ENCODE measurements at places on chromosomes 5 and 9.
A peak's percentile ranks its signal among the peaks of the same experiment; 100 is the strongest.

DNA sequence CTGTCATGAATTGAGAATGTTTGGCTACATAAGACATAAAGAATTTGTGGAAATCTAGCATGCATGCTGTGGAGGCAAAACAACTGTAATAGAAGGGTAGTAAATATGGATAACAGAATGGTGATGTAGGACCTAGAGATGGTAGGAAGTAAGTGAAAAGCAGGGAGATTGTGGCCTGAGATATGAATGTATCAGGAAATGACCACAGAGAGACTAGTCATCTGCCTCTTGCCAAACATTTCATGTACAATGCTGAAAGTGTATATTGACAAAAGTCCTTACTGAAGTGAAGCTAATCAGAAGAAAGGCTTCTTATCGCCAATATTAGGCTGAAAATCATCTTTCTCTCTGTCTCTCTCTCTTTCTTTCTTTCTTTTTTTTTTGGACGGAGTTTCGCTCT, 873.1 kb upstream of the CTNND2 start:
- DNase-seq, result no peak

DNA sequence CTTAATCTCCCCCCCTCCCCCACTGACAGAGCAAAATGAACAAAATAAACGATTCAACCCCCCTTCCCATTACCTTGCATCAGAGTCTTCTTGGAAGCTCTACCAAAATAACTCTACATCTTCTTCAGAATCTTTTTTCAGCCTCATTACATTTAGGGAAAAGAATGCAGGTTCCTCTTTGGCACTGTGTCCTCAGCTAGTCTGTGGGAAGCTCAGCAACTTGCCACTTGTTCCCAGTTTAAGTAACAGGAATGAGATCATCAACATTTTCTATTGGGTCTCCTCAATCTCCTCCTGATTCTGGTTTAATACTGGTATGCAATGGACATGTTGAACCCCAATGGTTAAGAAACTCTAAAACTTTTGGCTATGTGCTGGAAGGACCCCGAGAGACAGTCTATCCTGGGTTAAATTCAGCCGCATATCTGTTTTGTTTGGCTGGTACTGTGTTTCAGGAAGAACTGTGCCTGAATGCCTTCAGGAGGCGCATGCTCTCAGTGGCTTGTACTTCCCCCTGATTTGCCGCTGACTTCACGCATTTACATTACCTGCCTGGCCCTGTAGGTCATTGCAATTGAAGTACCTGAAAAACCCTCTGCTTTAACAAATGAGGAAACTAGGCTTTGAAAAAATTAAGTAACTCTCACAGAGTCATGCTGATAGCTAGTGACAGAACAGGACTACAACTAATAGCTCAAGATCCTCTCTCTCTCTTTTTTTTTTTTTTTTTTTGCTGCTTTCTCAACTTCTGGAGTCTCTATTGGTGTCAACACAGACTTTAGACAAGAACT, 78.1 kb upstream of the HMHB1 start:
- no peak for DNase-seq

- no peak for DNase-seq
These were observed 13.7 kb upstream of the ARAP3 start for GRCh38 chr5:141695627-141696215.

DNA sequence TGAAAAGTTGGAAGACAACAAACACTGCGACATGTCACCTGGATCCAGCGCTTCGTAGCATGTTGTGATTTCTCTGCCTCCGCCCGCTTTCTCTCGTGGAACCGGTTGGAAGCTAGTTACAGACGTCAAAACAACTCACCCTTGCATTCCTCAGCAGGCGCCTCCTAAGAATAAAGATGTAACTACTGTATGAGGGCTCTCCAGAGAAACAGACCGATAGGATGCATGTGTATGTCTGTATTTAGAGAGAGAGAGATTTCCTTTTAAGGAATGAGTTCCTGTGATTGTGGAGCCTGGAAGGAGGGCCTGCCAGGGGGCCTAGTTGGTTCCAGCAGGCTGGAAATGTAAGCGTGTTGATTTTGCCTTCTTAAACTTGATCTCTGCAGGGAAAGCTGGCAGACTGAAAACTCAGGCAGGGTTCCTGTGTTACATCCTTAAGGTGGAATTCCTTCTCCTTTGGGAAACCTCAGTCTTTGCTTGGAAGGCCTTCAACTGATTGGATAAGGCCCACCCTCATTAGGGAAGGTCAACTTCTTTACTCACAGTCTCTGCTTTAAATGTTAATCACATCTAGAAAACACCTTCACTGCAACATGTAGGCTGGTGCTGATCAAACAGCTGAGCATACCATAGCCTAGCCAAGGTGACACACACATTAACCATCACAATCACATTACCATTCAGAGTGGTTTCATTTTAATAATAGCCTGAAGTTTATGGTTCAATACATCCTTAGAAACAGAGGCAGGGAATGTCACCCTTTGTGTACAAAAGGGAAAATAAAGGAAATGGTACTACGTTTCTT, 163.8 kb downstream of the SYK start:
- no peak for DNase-seq

DNA sequence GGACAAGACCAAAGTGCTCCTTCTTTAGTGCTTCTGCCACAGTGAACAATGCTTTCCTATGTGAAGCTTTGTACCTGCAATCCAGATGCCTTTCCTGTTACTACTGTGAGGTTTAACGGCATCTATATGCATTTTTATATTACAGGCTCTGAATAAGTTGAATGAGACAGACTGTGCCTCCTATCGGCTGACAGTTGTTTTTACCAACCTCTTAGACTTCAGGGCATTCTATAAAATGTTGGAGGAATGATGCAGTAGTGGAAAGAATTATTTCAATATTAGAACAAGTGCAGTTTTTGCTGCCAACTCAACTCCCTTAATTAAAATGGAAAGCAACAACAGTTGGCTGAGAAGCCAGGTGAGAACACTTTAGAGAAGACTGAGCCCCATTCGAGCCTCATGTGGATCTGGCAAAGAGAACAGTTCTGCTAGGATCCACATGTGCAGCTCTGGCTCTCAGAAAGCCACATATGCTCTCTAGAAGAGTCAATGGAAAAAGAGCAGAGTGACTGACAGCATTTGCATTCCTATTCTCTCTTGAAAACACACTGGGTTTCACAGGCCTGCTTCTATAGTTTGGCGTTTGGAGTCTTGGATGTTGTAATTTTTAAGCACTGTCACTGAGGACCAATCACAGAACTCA, 147.5 kb downstream of the LURAP1L start:
- no peak for DNase-seq

DNA sequence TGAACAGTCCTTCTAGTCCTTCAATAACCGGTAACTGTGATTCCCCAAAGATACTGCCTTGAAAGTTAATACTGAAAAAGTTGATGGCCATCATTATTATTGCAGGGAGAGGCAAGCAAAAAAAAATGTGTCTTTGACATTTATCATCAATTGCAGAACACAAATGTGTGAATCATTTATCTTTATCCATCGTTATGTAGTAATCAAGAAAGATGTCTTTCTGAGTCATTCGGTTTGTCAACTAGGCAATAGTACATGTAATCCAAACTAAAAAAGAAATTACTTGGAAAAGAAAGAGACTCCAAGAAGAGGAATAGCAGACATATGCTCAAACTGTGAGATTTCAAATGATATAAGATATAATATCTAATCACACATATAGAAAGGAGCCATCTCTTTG, 473.0 kb downstream of the CETN3 start:
- no peak for DNase-seq

GRCh38 chr5:180797256-180798192, 5.1 kb downstream of the MGAT1 start:
- no peak for DNase-seq

GRCh38 chr9:12814877-12815237, 40.0 kb downstream of the LURAP1L start:
- DNase-seq, result no peak

DNA sequence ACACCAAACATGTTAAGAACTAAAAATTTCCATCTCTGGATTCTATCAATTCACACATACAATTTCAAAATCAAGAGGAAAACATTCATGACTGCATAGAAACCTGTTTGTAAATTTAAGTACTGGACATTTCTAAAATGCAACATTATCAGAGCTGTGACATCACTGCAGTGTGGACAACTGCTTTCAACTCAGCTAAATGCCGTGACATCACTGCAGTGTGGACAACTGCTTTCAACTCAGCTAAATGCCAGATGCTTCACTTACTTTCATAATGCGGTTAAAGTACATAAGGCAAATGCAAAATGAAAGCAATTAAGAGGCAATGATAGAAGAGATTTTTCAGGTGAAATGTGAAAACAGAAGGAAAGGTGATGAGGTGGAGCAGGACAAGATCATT, 161.5 kb downstream of the ARL15 start:
- DNase-seq, result no peak

DNA sequence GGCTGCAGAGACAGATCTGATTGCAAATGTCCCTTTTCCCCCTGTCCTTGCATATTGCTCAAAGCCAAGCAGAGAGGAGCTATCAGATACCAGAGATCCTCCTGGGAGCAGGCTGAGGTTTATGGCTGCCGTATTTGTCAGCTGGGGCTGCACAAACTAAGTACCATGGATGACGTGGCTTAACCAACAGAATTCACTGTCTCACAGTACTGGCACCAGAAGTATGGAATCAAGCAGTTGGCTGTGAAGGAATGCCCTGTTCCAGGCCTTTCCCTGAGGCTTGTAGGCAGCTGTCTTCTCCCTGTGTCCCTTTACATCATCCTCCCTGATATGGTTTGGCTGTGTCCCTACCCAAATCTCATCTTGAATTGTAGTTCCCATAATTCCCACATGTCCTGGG, 2.6 kb downstream of the CFAP90 start:
- DNase-seq, result no peak

GRCh38 chr5:162068412-162068811, 839 bp downstream of the GABRG2 start:
- DNase-seq, result peak; percentile 7

DNA sequence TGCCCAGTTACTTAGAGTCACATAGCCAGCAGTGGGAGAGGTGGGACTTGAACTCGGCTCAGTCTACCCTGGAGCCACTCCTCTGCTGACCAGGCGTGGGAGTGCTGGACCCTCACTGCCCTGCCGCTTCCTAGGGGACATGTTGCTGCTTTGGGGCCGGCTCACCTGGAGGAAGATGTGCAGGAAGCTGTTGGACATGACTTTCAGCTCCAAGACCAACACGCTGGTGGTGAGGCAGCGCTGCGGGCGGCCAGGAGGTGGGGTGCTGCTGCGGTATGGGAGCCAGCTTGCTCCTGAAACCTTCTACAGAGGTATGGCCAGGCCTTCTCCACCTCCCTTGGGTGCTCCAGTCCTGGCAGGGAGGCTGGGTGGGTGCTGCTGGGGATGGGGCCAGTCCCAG, 3.4 kb upstream of the CACFD1 start:
- no peak for DNase-seq

DNA sequence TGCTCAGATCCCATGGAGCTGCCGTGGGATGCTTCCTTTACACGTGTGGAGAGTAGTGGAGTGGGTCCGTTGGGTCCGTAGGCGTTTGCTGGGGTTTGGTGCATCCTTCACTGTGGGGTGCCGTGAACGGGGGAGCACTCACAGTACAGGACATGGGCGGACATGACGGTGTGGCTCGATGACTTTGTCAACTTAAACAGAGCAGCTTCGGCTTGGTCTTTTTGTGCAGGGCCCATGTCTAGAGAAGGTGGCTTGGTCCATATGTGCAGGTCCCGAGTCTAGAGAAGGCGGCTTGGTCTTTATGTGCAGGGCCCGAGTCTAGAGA, 26.4 kb upstream of the EXOC3 start:
- DNase-seq, result no peak

GRCh38 chr5:171405615-171406014, 13.8 kb upstream of the FGF18 start:
- peak; percentile 70 for DNase-seq

- DNase-seq, result no peak
These were observed 55.7 kb upstream of the MAP3K1 start for GRCh38 chr5:56759521-56760216.

DNA sequence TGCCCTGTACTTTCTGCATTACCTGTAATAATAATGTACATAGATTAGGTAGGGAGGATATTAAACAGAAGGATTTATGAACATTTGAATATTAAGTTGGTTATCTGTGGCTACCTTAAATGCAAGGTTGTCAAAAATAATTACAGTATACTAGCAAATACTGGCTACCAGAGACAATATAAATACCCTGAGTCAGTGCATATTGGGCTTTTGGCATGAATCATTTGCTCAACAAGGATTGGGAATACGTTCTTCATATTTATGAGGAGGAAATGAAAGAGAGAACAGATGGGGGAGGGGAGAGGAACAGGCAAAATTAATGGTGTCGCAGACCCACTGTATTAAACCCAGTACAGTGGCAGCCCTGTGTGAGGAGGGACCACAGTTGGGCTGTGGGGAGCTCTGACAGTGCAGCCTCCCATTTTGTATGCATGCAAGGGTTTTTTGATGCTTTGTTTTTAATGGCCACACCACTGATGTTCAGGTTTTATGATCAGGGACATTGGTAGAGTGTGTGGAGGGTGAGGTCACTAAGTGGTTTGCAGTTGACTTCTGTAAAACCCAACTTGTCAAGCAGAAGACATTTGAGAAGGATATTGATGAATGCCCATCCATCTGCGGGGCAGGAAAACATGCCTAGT, 56.9 kb downstream of the MVB12B start:
- no peak for DNase-seq

DNA sequence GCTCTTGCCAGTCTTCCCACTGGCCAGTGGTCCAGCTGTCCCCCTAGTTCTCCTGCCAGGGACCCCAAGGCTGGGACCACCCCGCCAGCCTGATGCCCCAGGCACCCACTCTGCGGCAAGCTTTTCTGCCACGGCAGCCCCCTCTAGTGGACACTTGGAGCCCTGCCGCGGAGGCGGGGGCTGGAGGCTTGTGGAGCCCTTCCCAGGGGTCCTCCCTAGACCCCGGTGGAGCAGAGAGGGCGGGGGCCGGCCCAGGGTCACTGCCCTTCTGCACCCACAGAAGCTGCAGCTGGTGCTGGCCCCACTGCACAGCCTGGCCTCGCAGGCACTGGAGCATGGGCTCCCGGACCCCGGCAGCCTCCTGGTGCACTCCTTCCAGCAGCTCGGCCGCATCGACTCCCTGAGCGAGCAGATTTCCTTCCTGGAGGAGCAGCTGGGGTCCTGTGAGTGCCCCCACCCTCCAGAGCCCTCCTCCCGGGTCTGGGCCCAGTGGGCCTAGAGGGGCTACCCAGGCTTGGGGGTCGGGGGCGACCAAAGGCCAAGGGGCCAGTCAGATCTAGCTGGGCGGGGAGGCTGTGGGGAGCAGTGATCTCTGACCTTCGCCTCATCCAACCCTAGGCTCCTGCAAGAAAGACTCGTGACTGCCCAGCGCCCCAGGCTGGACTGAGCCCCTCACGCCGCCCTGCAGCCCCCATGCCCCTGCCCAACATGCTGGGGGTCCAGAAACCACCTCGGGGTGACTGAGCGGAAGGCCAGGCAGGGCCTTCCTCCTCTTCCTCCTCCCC, 9.1 kb downstream of the EGFL7 start:
- DNase-seq, result no peak

- peak; percentile 78 for DNase-seq
These were observed 48.8 kb downstream of the MVB12B start for GRCh38 chr9:126375386-126375785.

Measured in Kasumi-1 (cell line).